ENCODE measurements at places on chromosomes 12 and 14.

GRCh38 chr12:32120419-32120818 lies 13.8 kb downstream of the BICD1 start:
- no peak for DNase-seq

- peak; percentile 26 for DNase-seq
Observed at GRCh38 chr14:75689012-75689411, 28.0 kb downstream of the TTLL5 start.

DNA sequence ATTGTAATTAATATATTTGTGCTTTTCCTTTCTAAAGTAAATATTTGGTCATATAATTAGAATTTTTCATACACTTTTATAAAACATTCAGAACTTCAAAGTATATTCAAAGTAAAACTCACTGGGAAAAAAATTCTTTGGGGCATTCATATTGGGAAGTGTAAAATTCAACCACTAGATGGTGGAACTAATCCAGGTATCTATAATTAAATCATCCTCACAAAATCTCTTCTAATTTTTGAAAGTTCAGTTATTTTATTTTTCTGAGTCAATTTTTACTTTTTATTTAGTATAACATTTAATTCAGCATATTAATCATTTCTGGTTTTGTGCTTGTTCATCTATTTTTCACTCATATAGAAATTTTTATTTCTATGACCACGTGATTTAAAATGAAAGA lies 81.0 kb downstream of the NTS start:
- no peak for DNase-seq

- no peak for DNase-seq
Observed at GRCh38 chr14:23378612-23379220, 1.9 kb downstream of the CMTM5 start.

DNA sequence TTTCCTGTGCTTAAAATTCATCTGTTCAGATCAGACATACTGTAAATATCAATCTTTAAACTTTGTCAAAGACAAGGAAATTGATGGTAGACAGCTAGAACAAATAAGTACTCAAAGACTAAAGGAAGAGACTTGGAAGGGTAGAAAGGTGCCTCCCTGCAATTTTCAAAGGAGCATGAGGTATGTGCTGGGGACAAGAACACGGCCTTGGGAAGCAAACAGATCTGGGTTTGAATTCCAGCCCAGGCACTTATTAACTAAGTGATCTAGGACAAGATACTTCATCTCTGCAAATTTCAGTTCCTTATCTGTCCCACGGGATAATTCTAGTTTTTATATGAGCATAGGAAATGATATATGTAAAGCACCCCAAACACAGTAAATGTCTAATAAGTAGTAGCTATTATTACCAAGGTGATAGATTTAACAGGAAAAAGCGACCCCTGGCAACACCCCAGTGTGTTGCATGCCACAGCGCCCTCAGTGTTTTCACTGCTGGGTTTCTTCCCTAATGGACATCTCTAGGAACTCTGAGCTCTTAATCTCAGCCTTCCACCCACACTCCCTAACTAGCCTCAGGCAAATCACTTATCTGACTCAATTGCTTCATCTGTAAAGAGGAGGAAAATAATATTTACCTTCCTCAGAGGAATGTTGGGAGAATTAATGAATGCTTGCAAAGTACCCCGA lies 44.7 kb upstream of the BMP4 start:
- DNase-seq, result no peak

- no peak for DNase-seq
Observed at GRCh38 chr14:42513837-42514236, 907.2 kb downstream of the LRFN5 start.

DNA sequence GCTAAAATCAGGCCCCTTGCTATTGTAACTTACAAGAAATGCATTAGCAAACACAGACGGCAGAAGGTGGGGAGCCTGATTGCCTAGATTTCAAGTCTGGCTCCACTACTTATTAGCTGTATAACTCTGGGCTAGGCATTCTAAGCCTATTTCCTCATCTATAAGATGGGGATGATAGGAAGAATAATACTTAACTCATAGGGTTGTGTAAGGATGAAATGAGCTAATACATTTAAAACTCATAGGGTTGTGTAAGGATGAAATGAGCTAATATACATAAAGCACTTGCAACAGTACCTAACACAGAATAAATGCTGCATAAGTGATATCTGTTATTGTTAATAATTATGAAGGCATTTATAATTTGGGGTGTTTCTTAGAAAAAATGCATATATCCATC lies 60.1 kb upstream of the DIO2 start:
- DNase-seq, result no peak

GRCh38 chr14:20798318-20798717 lies 4.3 kb downstream of the RNASE1 start:
- no peak for DNase-seq

GRCh38 chr12:120554678-120555077 lies 20.5 kb downstream of the RNF10 start:
- no peak for DNase-seq

- no peak for DNase-seq
Observed at GRCh38 chr12:106583242-106584103, 669 bp downstream of the RFX4 start.

GRCh38 chr14:24976602-24977001 lies 73.3 kb downstream of the STXBP6 start:
- no peak for DNase-seq

DNA sequence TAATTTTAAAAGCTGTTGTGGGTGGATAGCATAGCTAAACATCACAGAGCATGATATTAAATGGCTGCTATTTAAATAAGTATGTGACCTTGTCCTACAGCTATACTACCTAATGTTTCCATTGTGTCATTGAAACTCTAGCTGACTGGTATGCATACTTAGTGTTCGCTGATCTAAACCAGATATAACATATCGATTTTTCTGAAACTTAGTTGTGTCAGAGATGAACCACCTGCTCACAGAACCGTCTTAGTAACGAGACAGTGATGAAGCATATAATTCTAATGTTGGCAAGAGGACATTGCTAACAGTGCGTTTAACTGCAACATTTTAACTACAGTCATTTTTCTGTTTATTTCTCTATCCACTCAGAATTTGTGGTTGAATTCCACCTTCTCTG lies 36.1 kb upstream of the NUAK1 start:
- no peak for DNase-seq

DNA sequence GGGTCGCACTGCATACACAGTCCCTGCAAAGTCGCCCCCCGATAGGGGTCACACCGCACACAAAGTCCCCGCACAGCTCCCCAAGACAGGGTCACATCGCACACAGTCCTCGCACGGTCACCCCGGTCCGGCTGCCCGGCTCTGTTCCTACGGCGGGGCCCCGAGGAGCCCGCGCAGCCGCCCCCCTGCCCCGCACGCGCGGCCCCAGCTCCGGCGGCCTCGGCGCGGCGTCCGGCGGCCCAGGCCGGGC lies 300 bp downstream of the SSH1 start:
- no peak for DNase-seq

GRCh38 chr14:76307786-76308780 lies 67.9 kb upstream of the ESRRB start:
- DNase-seq, result no peak

GRCh38 chr12:32647275-32647674 lies 31.8 kb upstream of the DNM1L start:
- no peak for DNase-seq

GRCh38 chr14:26401179-26401968 lies 196.5 kb downstream of the NOVA1 start:
- no peak for DNase-seq

GRCh38 chr12:39605996-39606395 lies 13.6 kb downstream of the ABCD2 start:
- peak; percentile 60 for DNase-seq

DNA sequence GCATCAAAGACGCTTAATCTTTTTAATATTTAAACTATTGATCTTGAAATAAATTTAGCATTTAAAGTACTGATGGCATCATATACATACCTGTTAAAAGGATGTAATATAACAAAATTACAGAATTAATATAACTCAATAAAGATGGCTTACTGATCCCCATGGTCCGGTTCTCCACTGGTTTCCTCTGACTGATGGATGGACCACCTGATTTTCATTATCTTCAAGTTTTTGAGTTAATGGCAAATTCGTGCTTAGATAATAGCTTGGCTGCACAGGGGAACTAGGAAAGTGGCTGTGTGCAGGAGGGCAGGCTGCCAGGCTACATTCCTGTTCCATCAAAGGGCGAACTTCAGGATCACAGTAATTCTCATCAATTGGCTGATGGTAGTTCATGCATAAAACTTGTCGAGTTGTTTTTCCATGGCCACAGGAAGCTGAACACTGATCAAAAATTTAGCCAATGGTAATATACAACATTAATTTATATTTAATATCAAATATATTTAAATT lies 123.9 kb downstream of the ADAMTS20 start:
- no peak for DNase-seq

DNA sequence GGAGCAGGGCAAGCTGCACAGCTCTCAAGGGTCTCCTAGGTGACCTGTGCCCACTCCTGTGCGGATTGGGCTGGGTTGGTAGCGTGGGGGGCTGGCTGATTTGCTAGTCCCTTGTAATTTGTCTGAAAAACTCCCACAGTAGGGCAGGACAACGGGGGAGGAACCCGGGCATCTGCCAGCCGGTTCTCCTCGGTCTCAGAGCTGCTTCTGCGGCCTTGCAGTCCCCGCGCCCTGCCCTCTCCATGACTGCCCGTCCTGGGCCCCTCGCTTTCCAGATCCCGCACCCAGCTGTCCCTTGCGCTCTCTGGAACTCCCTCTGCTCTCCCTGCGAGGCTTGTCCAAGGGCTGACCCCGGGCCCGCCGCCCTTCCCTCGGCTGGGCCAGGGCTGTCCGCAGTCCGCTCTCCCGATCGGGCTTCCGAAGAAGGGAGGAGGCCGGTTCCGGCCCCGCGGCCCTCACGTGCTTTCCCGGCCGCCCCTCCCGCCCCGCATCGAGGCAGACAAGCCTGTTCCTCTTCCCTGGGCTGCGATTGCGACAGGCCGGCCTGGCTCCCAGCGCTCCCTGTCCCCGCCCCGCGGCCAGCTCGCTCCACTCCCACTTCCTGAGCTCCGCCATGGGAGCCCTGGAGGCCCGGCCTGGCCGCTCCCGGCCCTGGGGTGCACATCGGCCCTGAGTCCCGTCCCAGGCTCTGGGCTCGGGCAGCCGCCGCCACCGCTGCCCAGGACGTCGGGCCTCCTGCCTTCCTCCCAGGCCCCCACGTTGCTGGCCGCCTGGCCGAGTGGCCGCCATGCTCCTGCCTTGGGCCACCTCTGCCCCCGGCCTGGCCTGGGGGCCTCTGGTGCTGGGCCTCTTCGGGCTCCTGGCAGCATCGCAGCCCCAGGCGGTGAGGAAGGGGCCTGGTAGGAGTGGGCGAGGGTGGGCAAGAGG lies at the start of gene LTBR:
Gene LTBR, plus strand, starts transcription at position 591 of the 927 bp plus-strand sequence. Its CDS starts 197 bp downstream, at position 788.
- DNase-seq, result peak; percentile 82

DNA sequence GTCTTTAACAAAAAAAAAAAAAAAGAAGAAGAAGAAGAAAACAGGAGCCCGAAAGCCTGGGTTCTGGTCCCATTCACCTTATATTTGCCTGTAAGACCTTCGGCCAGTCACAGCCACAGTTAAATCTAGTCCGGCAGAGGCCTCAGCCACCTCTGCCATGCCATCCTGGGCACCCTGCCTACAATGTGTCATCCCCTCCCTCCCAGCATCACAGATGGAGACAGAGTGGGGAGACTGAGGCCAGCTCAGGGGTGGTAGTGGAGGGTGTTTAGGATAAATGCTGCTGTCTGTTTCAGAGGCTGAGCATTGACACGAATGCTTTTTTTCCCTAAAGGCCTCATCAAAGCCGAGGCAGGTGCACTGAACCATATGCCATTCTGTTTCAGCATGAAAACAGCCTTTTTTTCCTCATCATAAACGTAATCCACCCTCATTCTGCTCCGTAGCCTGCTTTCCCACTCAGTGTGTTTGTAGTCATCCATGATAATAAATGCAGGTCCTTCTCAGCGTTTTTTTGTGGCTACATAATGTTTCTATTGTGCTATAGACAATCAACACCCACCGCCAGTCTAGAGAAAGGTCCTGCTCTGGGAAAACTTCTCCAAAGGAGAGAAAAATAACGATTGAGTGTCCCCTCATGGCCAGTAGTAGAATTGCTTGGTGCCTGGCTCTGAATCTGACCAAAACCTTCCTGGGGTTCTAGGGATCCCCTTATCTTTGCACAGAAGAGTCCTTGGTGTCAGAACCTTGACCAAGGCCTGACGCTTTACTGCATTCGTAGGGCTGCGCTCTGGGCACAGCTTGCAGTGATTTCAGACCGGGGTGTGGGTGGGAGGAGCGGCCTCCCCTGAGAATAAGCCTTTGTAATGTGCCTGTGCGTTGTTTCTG lies 41.1 kb upstream of the TSPAN9 start:
- DNase-seq, result peak; percentile 28

- no peak for DNase-seq
Observed at GRCh38 chr14:97164021-97164420, 366.8 kb downstream of the VRK1 start.

GRCh38 chr14:71923513-71923912 lies 8.7 kb upstream of the RGS6 start:
- no peak for DNase-seq

DNA sequence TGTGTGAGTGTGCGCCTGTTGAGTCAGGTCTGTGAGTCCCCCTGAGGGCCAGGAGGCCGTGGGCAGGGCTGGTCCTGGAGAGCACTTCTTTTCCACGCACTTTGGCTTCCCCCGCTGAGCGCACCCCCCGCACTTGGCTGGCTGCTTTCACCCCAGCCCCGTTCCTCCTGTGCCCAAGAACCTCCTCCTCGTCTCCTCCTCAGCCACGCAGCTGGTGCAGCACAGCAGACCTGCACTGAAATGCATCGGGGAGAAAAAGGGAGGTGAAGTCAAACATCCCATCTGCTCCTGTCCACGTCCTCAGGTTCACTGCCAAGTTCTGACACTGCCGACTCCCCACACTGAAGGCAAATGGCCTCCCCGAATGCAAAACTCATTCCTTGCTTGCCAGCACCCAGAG lies 362.7 kb upstream of the SFSWAP start:
- DNase-seq, result no peak

DNA sequence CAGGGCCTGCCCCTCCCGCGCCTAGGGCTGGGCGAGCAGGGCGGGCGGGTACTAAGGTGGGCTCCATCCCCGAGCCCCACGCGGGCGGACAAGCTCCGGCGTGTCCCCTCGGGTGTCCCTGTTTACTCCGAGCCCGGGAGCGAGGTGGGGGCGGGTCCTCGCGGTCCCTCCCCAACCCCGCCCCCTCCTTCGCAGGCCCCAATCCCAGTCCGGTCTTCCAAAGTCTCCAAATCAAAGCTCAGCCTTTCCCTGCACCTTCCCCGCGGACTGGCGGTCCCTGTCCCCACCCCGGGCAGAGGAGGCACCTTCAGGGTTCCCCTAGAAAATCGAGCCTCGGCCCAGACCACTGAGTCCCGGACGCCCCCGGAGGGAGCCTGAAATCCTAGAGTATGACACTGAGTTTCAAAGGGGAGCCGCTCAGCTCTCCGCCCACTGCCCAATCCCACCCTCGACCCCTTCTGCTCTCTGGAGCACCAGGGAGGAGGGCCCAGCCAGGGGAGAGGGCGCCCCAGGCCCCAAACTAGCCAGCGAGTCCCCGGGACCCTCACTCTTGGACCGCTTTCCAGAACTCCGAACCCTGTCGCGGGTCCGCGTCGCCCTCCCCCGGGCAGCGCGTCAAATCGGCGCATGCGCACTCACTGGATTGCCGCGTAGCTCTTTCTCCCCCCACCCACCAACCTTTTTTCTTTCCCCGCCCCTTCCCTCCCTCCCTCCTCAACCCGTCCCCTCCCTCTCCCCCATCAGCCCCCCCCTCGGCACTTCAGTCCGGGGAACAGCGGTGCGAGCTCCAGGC lies at the start of gene LRP1:
Gene LRP1, plus strand, starts transcription at position 758 of the 793 bp plus-strand sequence. CDS start 482 bp downstream, outside the sequence.
- DNase-seq, result peak; percentile 59

- no peak for DNase-seq
Observed at GRCh38 chr12:51589557-51590176, 1.4 kb upstream of the SCN8A start.
